ENCODE measurements at places on chromosomes 2 and 18.

DNA sequence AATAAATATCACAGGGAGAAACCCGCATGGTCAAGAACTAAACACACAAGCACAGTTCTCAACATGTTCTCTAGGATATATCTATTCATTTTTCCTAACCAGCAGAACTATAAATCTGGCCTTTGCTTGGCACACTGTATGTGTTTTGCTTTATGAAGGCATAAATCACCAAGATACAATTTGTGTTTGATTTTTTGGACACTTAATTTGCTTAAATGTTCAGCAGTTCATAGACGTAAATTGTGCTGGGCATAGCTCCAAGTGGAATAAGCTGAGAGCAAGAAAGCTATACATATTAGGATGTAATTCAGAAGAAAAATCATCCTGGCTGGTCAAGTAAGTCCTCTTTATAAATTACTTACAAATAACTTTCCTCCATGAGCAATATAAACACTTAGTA lies 341.5 kb upstream of the ATP5MC3 start:
- DNase-seq: no peak

DNA sequence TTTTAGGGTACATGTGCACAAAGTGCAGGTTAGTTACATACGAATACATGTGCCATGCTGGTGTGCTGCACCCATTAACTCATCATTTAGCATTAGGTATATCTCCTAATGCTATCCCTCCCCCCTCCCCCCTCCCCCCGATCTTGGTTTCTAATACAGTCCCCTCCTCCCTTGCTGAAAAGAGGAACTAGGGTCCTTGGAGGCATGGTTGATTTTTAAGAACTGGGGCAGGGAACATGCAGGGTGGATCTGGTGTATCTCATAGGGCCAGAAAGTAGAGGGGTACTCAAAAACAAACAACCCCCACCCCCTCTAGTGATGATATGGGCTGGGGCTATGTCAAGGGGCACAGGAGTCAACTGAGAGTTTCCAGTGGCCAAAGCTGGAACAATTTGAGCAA lies 153.4 kb downstream of the UBR3 start:
- no peak for DNase-seq

DNA sequence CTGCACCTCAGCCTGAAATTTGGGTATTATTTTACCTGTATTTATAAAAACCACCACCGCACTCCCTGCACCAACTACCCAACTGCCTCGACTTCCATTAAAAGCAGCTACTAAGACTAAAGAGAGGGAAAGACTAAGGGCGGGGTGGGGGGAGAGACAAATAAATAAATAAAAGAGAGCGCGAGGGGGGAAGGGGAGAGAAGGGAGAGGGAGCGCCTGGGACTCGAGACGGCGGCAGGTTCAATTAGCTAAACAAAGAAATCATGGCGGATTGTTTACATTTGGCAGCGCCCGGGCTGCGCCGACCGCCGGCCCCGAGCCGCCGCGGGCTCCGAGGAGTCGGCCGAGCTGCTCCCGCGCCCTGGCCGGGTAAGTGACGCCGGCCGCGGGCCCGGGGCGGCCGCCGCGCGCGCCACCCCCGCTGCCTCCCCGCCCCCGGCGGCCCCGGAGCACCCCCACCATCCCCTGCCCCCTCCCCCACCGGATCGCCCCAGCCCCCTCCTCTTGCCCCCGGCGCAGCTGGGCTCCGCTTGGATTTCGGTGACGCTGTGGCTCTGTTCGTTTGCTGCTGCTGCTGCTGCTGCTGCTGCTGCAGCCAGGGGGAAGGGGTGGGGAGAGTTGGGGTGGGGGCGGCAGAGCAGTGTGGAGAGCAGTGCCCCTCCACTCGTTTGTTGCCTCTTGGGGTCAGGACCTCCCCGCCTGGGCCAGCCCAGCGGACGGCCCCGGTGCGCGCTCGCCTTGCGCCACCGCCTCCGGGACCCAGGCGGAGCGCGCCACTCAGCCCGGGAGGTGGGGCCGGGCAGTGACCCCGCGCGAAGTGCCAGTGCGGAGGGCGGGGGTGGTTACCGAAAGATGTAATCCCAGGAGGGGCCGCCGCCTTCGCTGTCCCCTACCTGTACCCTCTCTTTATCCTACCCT lies 187.2 kb upstream of the FANCL start:
- DNase-seq: no peak

- no peak for DNase-seq
Measured at GRCh38 chr2:37619959-37620300, 51.5 kb downstream of the CDC42EP3 start.

DNA sequence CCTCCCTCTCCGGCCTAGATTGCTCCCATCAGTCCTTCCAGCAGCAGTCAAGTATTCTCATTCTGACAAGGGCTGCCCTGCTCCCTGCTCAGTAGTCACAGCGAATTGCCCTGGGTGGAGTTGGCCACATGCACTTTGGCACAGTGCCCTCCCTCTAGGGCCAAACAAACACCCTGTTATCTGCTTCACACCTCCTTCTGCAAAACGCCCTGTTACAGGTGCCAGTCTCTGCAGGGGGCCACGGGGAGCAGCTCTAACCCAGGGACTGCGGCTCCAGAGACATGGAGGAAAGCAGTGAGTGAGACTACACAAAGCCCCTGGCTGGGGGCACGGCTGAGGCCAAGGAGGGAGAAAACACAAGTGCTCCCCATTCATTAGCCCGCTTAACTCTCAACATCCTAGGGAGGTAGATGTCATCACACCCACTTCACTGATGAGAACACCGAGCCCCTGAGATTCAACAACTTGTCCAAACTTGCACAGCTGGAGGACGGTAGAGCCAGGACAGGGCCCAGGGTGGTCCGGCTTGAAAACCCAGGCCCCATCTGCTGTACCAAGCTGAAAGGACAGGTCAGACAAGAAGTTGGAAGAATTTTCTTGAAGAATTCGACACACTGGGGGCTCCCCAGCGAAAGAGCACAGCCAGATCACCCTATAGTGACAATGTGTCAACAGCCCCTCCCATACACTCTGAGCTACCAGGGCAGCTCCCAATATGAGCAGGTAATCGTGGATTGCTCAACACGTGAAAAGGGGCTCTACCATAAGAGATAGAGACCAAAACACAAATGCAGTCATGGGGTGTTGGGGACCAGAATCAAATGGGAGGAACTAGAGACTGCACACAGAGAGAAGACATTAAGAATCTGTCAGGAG lies 8.7 kb upstream of the TFCP2L1 start:
- no peak for DNase-seq

- no peak for DNase-seq
Measured at GRCh38 chr18:24369426-24369825, 28.2 kb downstream of the OSBPL1A start.

GRCh38 chr2:236799391-236800026 lies 229.9 kb downstream of the ACKR3 start:
- no peak for DNase-seq

DNA sequence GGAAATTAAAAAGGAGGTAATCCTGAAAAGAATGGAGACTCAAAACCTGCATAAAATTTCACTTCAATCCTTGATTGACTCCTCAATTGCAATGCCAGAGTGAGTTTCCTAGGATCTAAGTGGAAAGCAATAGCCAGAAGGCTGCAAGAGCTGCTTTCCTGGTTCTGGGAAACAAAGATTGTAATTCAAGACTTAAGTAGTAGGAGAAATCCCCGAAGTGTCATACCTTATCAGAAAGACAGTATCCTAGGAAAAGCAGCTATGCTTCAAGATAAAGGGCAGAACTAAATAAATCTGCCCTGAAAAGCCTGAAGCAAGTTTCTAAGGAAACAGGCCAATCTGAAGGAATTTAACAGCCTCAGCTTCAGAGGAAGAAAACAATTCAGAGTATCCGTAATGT lies 390.2 kb downstream of the DSC3 start:
- no peak for DNase-seq

All from stimulated activated CD4-positive, alpha-beta T cell treated with anti-CD3 and anti-CD28 coated beads, TNF-alpha, amount 100 ng/mL, for 4 hours (primary cell).